Cerebellar nuclear complex (tissue), 1 donor: ENCODE measurements at places on chromosomes 16 and 17.

- DNase-seq = no peak
Observed at GRCh38 chr16:57282510-57283213, 1.8 kb downstream of the PLLP start.

GRCh38 chr17:41555105-41555887 lies 16.6 kb downstream of the KRT9 start:
- DNase-seq = no peak

GRCh38 chr17:55606488-55606815 lies 95.2 kb upstream of the SMIM36 start:
- DNase-seq = no peak

DNA sequence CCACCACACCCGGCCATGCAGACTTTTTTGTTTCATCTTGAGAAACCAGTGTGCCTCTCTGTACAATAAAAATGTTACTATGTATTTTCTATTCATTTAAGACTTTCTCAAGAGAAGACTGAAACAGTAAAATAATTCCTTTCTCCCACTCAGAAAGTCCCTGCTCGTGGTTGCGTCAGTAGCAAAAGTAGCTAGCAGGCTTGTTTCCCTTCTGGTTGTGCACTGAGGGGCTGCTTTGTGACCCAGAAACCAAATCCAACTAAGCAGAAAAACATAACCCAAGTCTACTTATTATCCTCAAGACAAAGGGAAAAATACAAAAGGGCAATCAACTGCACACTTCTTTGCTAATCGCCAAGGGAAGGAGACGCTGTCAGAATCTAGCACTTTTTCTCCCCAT lies 3.4 kb upstream of the PNPO start:
- no peak for DNase-seq

DNA sequence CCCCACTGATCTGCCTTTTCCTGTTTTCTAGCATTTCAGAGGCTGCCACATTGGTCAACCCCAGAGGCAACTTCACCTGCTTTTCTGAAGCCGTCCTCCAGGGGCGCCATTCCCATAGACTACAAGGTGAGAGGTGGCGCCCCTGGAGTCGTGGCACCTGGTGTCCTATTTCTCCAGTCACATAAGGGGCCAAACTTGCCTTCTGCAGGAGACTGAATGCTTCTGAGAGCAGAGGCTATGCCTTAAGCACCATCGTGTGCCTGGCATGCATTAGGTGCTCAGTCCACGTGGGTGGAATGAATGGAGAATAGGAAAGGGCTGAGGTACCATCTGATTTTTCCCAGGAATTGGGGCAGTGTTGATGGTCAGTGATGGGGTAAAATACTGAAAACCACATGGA lies 164.8 kb downstream of the HAPSTR1 start:
- no peak for DNase-seq

DNA sequence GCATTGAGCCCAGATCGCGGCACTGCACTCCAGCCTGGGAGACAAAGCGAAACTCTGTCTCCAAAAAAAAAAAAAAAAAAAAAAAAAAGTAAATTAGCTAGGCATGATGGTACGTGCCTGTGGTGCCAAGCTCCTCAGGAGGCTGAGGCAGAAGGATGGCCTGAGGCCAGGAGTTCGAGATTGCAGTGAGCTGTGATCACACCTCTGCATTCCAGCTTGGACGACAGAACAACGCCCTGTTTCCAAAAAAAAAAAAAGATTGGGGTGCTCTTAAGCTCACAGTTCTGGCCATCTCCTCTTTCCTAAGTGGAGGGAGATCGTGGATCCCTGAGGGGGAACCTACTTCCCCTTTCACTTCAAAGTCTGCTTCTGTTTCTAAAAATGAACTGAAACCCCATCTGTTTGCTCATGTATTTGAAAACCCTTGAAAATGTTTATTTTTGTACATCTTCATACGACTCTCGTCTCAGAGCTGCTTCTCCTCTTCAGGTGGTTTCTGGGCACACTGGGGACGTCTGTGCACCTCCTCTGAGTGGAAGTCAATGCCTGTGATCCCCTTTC lies 138.8 kb downstream of the PRKCA start:
- no peak for DNase-seq

- no peak for DNase-seq
Observed at GRCh38 chr17:44115585-44116415, 7.6 kb downstream of the HDAC5 start.

GRCh38 chr17:8692916-8693315 lies 51.7 kb downstream of the CCDC42 start:
- no peak for DNase-seq

DNA sequence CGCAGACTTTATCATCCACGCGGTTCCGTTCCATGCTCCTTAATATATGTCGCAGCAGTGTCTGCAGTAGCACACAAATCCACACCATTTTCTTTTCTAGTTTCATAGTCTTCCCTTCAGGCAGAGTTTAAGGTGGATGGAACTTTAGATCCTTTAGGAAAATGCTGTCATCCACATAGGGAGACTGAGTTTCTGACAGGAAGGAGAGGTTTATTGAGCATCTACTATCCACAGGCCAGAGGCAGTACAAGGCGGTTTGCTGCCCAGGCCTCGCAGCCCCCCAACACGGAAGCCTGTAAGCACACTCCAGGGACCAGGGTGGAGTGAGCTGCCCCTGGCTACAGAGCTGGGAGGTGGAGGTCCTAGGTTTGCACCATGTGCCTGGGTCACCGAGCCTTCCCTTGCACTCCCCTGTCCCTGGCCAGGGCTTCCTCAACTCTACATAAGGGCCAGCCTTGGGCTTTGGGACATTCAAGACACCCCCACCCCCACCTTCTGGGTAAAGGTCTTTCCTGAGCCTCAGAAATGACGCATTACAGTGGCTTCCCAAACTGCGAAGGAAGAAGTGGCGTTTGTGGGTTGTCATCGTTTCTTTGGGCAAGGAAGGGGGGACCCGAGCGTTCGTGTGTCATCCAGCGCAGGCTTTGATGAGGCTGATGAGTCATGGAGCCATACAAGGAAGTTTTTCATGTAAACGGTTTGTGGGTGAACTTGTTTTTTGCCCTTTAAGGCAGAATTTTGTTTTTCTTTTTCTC lies 146.5 kb upstream of the PLCG2 start:
- no peak for DNase-seq

DNA sequence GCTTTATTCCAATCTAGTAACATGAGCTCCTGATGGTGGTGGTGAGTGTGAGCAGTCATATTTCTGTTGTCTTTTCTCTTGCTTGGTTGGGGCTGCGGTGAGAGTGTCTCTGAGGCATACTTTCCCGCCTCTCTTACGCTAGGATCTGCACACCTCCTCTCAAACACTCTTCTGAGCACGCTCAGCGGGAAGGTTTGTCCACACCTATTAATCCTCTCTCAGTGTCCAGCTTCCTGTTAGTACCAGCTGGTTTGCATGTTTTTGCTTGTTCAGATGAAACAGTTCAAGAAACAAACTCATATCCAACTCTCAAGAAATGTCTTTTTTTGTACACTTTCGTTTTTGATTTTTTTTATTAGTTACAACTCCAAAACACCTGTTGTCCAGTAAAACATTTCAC lies 89.5 kb downstream of the CCDC182 start:
- no peak for DNase-seq

- no peak for DNase-seq
Observed at GRCh38 chr16:2177101-2177500, 19.3 kb downstream of the CASKIN1 start.

- DNase-seq = no peak
Observed at GRCh38 chr16:27448532-27449433, 46.8 kb downstream of the IL21R start.

GRCh38 chr16:89618109-89618998 lies 4.9 kb downstream of the DPEP1 start:
- DNase-seq = no peak

- DNase-seq = no peak
Observed at GRCh38 chr17:40243761-40244160, 24.7 kb downstream of the WIPF2 start.

DNA sequence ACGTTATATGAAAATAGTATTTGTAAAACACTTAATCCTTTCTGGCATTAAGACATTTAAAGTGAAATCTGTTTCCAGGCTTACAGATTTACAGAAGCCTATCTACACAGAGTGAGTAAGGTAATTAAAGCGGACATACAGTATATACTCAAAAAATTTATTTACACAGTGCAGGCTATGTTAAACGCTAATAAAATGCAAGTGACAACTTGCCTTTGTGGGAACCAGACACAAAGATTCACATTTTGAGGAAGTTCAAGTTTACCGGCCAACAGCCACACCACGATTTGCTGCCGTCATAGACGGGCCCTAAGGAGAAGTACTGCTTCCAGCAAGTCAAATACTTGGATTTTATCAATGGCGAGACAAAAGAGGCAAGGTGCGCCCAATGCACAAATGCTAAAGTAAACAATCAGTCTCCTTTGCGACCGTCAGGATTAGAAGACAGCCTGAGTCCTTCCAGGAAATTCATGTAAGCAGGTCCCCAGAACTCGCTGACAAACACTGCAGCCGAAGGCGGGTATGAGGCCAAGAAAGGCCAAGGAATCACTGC lies 801 bp downstream of the VPS35 start:
- no peak for DNase-seq

DNA sequence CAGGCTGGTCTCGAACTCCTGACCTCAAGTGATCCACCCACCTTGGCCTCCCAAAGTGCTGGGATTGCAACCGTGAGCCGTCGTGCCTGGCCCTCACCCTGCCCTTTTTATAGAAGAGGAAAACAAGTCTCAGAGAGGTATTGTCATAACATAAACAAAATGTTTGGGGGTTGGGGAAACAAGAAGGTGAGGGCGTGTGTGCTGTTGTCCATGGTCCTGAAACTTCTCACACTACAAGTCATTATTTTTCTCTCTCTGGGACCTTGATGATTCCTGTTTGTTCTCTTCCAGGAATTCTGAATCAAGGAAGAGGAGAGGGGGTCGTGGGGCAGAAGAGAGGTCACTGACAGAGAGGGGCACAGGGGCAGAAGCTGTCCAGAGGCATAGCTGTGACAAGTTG lies 160.2 kb upstream of the LHX1 start:
- DNase-seq = no peak

DNA sequence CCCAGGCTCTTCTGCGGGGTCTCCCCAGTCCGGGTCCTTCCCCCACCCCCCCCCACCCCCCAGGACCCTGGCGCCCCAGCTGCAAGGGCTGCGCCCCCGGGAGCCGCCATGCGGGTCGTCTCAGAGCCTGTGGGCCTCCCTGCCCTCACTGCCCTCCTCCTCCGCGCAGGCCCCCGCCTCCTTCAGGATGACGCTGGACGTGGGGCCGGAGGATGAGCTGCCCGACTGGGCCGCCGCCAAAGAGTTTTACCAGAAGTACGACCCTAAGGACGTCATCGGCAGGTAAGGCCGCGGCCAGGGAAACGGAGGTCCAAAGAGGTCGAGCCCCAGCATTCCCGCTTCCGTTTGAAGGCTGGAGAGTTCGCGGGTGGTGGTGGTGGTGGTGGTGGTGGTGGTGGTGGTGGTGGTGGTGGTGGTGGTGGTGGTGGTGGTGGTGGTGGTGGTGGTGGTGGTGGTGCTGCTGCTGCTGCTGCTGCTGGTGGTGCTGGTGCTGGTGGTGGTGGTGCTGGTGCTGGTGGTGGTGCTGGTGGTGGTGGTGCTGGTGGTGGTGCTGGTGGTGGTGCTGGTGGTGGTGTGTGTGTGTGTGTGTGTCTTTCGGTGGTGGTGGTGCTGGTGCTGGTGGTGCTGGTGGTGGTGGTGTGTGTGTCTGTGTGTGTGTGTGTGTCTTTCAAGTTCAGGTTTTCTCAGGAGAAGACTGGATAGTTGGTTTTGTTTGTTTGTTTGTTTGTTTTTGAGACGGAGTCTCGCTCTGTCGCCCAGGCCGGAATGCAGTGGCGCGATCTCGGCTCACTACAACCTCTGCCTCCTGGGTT lies 615 bp downstream of the PHKG2 start:
- no peak for DNase-seq

- no peak for DNase-seq
Observed at GRCh38 chr16:57992084-57992483, 8.4 kb downstream of the ZNF319 start.

- DNase-seq = no peak
Observed at GRCh38 chr16:87713451-87714229, 52.1 kb downstream of the KLHDC4 start.

- no peak for DNase-seq
Observed at GRCh38 chr17:45006927-45007461, 38.9 kb upstream of the C1QL1 start.

DNA sequence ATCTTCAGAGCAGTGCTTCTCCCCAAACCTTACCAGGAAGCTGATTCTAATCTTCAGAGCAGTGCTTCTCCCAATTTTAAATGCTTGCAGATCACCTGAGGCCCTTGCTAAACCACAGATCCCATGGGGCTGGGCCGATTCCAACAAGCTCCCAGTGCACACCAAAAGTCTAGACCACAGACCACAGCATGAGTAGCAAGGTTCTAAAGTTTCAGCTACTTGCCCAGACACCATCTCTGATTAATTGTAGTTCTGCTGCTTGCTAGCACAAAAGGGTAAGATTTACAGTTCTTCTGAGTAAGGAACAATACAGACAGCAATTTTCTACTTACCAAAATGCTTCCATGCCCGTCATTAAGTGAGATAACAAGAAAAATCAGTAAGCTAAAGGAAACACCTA lies 12.2 kb downstream of the CLEC3A start:
- no peak for DNase-seq

GRCh38 chr17:53470626-53471025 lies 352.1 kb upstream of the KIF2B start:
- no peak for DNase-seq

GRCh38 chr16:54407596-54407995 lies 121.0 kb upstream of the IRX3 start:
- no peak for DNase-seq

DNA sequence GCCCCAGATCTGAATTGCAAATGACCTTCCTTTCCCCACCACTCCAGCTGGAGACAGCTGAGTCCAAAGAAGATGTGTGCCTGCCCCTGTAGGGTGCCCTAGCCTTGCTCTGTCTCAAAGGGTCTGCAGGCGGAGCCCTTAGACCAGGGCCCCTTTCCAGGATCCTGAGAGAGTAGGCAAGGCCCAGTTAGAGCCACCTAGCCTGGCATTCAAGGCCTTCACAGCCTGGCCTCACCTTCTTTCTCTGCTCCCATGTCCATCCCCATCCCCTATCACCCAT lies 66.6 kb upstream of the LHX1 start:
- DNase-seq = no peak

DNA sequence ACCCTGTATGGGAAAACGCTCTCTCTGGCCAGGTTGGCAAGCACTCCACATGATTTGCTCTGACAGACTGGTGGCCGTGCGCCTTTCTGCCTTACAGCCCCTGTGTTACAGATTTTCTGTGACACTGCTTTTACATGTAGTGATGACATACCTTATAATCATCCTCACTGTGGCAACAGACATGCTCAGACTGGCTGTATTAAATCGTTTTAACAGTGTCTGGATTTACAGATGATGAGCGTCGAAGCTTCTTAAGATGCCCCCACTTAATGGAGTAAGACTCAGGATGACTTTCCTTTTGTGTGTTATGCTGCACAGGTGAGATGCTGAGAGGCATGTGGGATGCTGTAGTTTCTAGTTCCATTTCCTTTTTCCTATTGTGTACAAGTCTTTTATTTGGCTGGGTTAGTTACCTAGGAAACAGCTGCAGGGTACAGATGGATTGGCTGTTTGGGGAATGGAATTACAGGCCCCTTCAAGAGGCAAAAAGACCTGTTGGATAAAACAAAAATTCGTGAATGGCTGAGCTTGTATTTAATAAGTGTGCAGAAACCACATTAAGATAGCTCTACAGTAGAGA lies 20.9 kb upstream of the VWA3A start:
- DNase-seq = no peak
